ENCODE measurements at places on chromosomes 4 and X.

DNA sequence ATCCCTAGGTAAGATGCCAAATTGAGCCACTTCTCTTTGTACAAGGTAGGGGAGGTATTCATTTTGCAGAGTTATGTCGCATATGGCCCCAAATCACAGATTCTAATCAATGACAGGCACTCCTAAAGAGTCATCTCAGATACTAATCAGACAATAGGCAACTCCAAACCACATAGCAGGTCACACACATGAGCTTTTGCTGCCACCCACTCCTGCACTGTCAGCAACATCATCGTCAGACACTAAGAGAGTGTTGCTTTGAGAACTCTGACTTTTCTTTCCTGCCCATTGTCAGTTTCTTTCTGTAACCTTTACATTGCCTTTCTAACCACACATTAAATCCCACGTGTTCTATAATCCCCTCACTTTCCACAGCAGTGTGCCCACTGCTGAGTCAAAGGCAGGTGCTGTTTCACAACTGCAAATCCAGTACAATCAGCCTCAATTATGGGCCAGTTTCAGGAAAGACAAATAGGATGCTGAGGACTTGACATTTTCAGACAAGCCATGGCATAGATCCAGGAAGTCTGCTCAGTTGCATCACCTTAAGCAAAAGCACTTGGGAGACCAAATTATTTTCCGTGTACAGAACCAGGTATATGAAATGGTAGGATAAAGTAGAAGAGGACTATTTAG is 23.5 kb downstream of the TMEM31 start:
- DNase-seq = no peak

GRCh38 chrX:149910178-149910695 is 19.1 kb upstream of the HSFX4 start:
- DNase-seq = no peak

- no peak for DNase-seq
Measured at GRCh38 chrX:40721489-40722106, 13.7 kb downstream of the MED14 start.

- no peak for DNase-seq
Measured at GRCh38 chrX:69144838-69145680, 20.2 kb downstream of the PJA1 start.

DNA sequence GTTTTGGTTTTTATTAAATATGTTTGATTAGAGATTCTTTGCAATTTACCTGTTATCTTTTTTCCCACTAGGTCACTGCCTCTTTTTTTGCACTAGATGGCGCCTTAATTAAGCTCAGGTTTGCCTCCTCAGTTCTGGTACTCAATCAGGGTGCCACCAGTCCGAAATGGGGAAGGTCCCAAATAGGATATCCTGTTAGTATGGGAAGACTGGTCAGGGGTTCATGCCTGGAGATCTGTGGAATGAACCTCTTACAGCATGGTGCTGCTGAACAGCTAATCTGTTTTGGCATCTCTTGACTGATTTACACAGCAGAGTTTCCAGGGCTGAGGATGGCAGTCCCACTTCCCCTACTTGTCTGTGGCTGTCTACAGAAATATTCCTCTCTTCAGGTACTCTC is 24.2 kb upstream of the VSIG1 start:
- no peak for DNase-seq

GRCh38 chr4:48047421-48047844 is 30.9 kb downstream of the NIPAL1 start:
- DNase-seq = no peak
